Natural killer cell (primary cell): ENCODE measurements at places on chromosomes 7 and 10. TPM values are rescaled to one million over a fixed set of nuclear protein-coding genes. Genes with fewer than 3 reads are reported as not detected.
A peak's percentile ranks its signal among the peaks of the same experiment; 100 is the strongest.

DNA sequence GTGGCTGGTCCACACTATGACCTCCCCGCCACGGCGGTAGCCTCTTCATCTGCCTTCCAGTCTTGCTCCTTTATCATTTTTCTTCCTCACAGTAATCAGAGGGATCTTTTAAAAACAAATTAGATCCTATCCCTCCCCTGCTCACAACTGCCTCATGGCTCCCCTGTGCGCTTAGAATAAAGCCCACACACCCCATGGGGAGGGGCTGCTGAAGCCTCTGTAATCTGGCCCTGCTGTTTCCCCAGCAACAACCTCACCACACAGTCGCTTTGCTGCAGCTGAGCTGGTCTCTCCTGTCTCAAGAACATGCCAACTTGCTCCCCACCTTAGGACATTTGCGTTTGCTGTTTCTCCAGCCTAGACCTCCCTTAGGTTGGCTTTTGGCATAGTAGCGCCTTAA is 41.0 kb downstream of the SP8 start:
- no peaks in the 10 kb centered on the region for H3K27me3 ChIP-seq
- no peak overlapping the region for H3K27ac ChIP-seq
- no peak for DNase-seq
- no peaks in the 10 kb centered on the region for H3K4me1 ChIP-seq
- no peak overlapping the region for H3K4me3 ChIP-seq

DNA sequence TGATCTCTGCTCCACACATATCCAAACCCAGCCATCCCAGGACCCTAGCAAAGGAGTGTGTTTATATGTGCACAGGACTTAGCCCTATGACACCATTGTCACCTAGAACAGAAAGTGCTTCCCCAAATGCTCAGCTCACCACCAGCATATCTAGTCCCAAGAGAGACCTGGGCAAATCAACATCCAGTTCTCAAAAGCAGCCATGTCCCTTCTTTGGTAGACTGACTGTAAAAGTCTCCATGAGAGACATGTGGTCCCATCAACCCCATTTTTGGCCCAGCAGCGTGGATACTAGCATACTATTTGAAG is 20.9 kb upstream of the ARHGAP22 start:
- DNase-seq = no peak
- H3K4me1 ChIP-seq = peaks cover 4% of the 10 kb centered on the region
- H3K36me3 ChIP-seq = no peaks in the 10 kb centered on the region
- H3K27ac ChIP-seq = no peak overlapping the region

- no peaks in the 10 kb centered on the region for H3K36me3 ChIP-seq
- no peak overlapping the region for H3K4me3 ChIP-seq
- DNase-seq = no peak
- H3K4me1 ChIP-seq = no peaks in the 10 kb centered on the region
- H3K27ac ChIP-seq = no peak overlapping the region
- no peaks in the 10 kb centered on the region for H3K27me3 ChIP-seq
Observed at GRCh38 chr10:103820101-103821062, 35.0 kb downstream of the SH3PXD2A start.

GRCh38 chr7:149104749-149105148 is 14.2 kb upstream of the ZNF786 start:
- no peaks in the 10 kb centered on the region for H3K4me1 ChIP-seq
- H3K27me3 ChIP-seq = no peaks in the 10 kb centered on the region
- H3K27ac ChIP-seq = no peak overlapping the region
- no peaks in the 10 kb centered on the region for H3K36me3 ChIP-seq

DNA sequence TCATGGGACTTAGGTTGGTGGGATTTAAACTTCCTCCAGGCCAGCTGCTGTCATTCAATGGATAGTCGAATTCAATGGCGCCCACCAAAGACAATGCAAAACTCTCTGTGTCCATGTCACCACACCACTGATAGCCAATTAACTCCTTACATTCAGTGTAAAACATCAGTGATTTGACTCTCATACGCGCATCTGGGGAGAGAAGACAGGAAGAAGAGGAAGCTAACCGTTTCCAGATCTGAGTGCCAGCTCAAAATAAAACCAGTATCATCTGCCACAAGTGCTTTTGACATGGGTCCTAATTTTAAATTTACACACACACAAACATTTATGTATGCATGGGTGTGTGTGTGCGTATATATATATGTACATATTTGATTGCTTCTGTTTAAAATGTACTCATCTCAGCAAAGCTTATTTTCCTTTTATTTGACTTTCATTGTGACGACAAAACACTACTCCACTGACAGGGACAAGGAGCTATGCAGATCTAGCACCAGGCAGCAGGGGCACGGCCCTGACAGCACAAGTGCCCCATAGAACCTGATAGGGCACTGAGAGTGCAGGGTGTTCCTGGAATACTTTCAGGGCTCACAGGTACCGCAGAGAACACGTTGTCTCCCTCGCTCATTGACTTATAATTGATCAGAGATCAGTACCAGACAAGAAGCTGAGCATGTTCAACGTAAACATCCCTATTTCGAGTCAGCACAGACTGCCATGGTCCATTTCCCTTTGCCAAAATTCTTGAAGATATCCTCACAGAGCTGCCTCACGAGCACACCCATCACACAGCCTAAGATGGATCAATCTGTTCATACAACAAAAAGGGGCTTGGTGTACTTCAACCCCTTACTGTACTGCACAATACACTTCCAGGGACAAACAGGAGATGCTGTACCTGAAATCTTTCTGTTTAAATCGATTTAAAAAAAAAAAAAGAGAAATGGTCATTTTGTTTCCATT is 176.1 kb downstream of the COBL start:
- no peak for DNase-seq
- H3K27ac ChIP-seq = no peak overlapping the region
- H3K27me3 ChIP-seq = no peaks in the 10 kb centered on the region
- no peaks in the 10 kb centered on the region for H3K36me3 ChIP-seq

DNA sequence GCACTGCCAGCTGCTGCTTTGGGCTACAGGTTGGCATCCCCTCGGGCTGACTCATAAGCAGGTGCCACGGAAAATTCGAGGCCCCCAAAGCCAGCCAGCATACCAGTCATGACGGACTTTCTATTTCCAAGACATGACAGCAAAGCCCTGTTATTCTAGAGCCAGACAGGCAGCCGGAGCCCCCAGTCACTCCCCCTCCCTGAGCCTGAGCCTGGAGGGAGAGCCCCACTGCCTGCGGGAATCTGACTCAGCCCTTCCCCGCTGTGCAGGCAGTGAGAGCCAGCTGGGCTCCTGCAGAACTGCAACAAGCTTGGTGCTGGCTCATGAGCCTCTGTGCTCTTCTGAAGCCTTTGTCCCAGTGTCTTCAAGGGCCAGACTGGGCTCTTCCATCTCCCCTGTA is 15.8 kb downstream of the BTBD16 start:
- H3K4me1 ChIP-seq = no peaks in the 10 kb centered on the region
- no peak overlapping the region for H3K27ac ChIP-seq
- H3K27me3 ChIP-seq = no peaks in the 10 kb centered on the region
- H3K36me3 ChIP-seq = no peaks in the 10 kb centered on the region
- no peak for DNase-seq

DNA sequence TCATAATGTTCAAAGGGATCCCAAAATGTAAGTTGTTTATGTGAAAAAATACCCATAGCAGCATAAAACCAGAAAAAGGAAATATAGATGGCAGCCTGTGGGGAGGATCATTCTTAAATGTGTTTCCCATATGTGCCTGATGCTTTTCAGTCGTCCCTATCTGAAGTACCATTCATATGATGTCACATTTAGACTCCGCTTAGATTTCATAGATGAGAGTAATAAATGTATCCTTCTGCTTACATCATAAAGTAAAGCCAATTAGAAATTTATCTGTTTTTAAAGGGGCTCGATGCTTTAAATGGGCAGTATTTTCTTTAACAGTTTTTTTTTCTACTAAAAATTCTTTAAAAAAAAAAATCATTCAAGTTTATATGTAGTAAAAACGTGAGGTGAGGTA is 136.1 kb downstream of the KAT6B start:
- no peak overlapping the region for H3K4me3 ChIP-seq
- no peaks in the 10 kb centered on the region for H3K27me3 ChIP-seq
- no peak for DNase-seq
- H3K27ac ChIP-seq = no peak overlapping the region
- H3K36me3 ChIP-seq = peaks cover 2% of the 10 kb centered on the region

DNA sequence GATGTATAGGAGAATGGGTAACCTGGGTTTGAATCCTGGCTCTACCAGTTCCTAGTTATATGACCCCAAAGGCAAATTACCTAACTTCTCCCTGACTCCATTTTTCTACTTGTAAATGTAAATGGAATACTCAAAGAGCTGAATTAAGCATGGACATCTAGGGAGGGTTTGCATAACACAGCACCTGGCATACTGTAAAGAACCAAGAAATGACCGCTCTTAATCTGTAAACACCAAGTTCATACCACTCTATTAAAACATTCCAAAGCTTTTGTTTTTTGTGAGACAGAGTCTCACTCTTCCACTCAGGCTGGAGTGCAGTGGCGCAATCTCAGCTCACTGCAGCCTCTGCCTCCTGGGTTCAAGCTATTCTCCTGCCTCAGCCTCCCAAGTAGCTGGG is 19.6 kb downstream of the MPP7 start:
- no peaks in the 10 kb centered on the region for H3K4me1 ChIP-seq
- no peak for DNase-seq
- no peaks in the 10 kb centered on the region for H3K27me3 ChIP-seq
- no peaks in the 10 kb centered on the region for H3K36me3 ChIP-seq
- H3K27ac ChIP-seq = no peak overlapping the region
- H3K4me3 ChIP-seq = no peak overlapping the region

GRCh38 chr10:89217057-89217990 is 10.2 kb upstream of the CH25H start:
- H3K27me3 ChIP-seq = no peaks in the 10 kb centered on the region
- peak overlapping the region; percentile 26 for H3K27ac ChIP-seq
- no peaks in the 10 kb centered on the region for H3K4me1 ChIP-seq
- H3K36me3 ChIP-seq = peaks cover 19% of the 10 kb centered on the region
- DNase-seq = peak; percentile 81

GRCh38 chr10:109845308-109845707 is 78.0 kb downstream of the XPNPEP1 start:
- H3K4me1 ChIP-seq = no peaks in the 10 kb centered on the region
- no peaks in the 10 kb centered on the region for H3K36me3 ChIP-seq
- DNase-seq = no peak

- peaks cover 1% of the 10 kb centered on the region for H3K36me3 ChIP-seq
- peaks cover 18% of the 10 kb centered on the region for H3K4me1 ChIP-seq
- peak overlapping the region; percentile 94 for H3K27ac ChIP-seq
Observed at GRCh38 chr10:87093632-87094372, 841 bp downstream of the GLUD1 start.

DNA sequence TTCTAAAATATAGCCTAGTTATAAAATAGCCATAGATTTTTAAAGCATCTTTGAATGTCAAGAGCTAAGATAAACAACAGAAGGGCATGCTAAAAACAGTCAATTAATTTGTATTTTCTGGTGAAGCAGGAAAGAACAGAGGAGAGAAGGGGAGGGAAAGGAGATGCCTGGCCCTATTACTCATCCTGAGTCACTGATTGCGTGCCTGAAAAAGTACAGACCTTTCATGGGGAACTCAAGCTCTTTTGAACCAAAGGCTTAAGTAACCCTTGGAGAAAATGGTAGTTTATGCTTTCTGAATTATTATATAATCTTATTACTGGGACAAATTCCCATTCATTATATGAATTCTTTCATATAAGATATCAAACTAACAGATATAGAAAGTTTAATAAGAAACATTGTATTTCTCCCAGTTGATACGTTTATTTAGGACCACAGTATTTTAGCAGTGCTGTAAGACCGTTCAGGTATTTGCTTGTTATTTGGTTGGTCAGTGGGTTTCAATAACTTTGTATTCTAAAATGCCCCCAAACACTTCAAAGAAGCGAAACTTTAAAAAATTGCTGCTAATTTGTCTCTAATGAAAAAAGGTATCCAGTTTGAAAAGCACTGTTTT is 151.3 kb downstream of the HGF start:
- no peaks in the 10 kb centered on the region for H3K36me3 ChIP-seq
- no peak overlapping the region for H3K27ac ChIP-seq
- no peaks in the 10 kb centered on the region for H3K4me1 ChIP-seq
- H3K27me3 ChIP-seq = no peaks in the 10 kb centered on the region

DNA sequence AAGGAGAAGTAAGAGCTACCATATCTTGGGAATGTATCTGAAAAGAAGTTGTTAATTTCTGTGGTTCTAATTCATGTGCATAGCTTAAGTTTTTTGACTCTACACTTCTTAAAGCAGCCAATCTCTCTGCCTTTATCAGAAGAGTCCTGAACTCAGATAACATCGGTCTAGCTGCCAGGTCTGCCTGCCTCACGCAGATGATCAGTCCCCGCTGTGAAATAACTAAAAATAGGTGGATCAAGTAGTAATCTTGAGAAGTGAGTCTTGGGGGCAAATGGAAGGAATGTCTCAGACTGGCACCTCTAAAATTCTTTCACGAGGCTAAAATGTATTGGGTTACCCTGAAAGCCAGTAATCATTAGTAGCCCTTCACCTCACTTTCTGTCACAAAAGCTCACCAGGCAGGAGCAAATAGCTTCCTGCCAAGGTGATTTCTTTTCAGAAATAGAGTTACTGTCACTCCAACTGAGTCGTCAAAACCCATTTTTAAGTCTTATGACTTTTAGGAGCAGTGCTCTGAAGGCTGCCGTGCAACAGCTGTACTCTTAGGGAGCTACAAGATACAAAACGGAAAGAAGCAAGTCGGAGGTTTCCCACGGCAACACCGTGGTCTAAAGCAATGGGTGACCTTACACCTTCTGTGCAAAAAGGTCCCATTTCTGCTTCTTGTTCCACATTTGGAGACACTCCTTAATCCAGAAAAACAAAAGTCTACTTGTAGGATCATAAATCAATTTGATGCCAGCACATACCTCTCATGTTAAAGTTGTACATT is 85.2 kb downstream of the ABCB5 start:
- no peaks in the 10 kb centered on the region for H3K36me3 ChIP-seq
- no peaks in the 10 kb centered on the region for H3K4me1 ChIP-seq
- H3K27ac ChIP-seq = no peak overlapping the region
- DNase-seq = no peak
- no peak overlapping the region for H3K4me3 ChIP-seq
- H3K27me3 ChIP-seq = no peaks in the 10 kb centered on the region

DNA sequence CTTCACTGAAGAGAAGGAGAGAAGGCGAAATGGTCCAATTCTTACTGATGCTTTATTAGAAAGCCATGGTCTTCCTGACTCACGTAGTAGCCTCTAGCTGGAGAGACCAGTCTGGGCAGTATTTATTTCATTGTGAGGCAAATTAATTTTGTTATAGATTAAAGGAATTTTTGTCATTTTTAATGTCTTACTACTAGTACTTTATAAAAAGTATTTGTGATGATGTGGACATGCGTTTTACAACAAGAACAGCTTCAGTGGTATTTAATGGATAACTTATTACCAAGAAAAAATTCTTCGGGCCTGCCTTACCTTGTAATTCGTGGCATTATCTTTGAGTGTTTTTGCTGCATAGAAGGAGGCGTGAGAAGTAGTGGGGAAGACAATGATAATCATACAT is 339.4 kb upstream of the SHH start:
- no peak for DNase-seq
- H3K36me3 ChIP-seq = no peaks in the 10 kb centered on the region

DNA sequence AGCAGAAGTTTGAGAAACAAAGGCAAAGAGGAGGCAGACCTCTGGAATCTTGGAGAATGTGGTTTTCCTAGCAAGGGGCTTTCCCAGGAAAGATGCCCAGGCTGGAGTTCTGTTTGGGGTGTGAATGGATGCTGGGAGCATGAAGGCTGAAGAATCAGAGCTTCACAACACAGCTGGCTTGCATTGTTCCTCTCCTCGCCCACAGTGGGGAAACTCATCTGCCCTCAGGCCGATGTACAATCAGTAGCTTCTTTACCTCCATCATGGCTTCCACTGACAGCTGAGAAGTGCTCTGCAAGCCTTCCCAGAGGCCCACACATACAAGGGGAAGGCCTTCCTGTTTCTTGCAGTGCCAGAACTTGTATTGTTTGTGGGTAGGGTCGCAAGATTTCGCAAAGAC is 90.8 kb upstream of the HECTD2 start:
- no peak overlapping the region for H3K27ac ChIP-seq
- no peaks in the 10 kb centered on the region for H3K27me3 ChIP-seq
- no peak for DNase-seq

The ZNF804B gene
- not detected for total RNA-seq

The LHPP gene
- total RNA-seq = 19.3 TPM

The ENTPD1 gene
- total RNA-seq = 3.1 TPM

The LIPK gene
- not detected for total RNA-seq
